Stimulated activated CD8-positive, alpha-beta memory T cell treated with anti-CD3 and anti-CD28 coated beads, Interleukin-2, amount 100 ng/mL, for 48 hours (primary cell): ENCODE measurements at places on chromosomes 7 and 10.

GRCh38 chr7:8129318-8129659 is 132.7 kb downstream of the ICA1 start:
- no peak for DNase-seq

- no peak for DNase-seq
Measured at GRCh38 chr7:41825927-41826480, 123.1 kb upstream of the INHBA start.

- DNase-seq = no peak
Measured at GRCh38 chr7:143452495-143452894, 9.2 kb downstream of the TAS2R60 start.

- DNase-seq = no peak
Measured at GRCh38 chr7:94392393-94392786, 2.3 kb upstream of the COL1A2 start.

- DNase-seq = no peak
Measured at GRCh38 chr10:20855398-20856038, 41.6 kb downstream of the NEBL start.

- DNase-seq = no peak
Measured at GRCh38 chr7:17391366-17391765, 92.9 kb downstream of the AHR start.

GRCh38 chr10:71740069-71740653 is 20.6 kb upstream of the C10orf105 start:
- DNase-seq = no peak

GRCh38 chr7:64485623-64486022 is 77.2 kb downstream of the ZNF680 start:
- DNase-seq = no peak

DNA sequence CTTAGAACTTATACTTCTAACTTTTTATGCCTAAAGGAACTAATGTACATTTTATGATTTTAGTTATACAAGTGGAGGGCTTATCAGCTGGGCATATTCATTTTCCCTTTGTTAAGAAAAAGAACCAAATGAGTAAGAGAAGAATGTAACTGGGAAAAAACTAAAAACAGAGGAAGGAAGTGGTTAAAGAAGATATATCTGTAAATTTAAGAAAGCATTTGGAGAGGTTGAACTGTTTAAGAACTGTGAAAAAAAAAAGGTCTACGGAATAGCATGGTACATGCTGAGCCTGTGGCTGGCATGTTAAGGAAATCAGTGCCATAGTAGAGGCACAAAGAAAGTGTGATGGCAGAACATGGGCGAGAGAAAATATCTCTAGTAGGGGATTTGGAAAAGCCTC is 6.2 kb downstream of the MDFIC start:
- no peak for DNase-seq

GRCh38 chr7:87234949-87235348 is 15.4 kb upstream of the TMEM243 start:
- no peak for DNase-seq

GRCh38 chr7:143040209-143040715 is 11.9 kb upstream of the OR6V1 start:
- DNase-seq = no peak
